Lung (tissue), 17 donors: ENCODE measurements at places on chromosomes 3 and 15.

- no peak for DNase-seq
Measured at GRCh38 chr15:89578146-89578545, 2.9 kb downstream of the TICRR start.

DNA sequence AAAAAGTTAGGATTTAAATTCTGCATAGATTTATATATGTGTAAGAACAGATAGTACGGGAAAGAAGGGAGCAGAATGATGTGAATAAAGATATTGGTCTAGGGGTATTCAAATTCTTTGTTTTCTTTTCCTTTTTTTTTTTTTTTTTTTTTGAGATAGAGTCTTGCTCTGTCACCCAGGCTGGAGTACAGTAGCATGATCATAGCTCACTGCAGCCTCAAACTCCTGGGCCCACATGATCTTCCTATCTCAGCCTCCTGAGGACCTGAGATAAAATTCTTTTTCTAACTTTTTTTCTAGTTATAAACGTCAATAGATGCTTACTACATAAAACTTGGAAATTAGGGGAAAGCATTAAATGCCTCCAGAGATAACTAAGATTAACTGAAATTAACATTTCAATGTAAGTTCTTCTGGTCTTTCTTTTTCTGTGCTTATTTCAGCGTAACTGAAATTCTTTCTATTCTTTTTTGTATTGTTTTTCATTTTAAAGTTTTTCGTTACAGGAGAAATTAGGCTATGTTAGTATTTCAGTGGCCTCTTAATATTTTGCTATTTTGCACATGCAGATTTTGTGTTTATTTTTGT lies 29.2 kb downstream of the UBE2Q2 start:
- DNase-seq: no peak

DNA sequence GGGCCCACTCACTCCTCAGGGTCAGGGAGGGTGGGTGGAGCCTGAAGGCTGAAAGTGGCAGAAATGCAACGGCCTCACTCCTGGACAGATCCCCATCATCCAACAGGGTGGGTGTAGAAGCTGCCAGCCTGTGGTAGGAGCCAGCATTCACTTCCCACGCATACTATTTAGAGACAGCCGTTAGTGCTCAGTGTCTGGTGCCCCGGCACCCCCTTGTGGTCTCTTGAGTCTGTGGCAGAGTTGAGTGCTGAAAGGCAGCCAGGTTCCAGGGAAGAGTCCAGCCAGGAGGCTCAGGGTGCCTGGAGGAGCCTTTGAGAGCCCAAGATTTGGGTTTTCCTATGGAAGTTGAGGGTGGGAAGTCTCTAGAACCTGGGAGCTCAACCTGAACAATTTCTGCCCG lies 2.1 kb upstream of the GNAT1 start:
- peak; percentile 90 for DNase-seq

GRCh38 chr3:54874816-54875556 lies 52.9 kb downstream of the LRTM1 start:
- no peak for DNase-seq

- peak; percentile 78 for DNase-seq
Measured at GRCh38 chr3:113211330-113212149, at the start of gene BOC. TSS of gene BOC (plus strand) at chr3:113211557. CDS start at chr3:113249803, 38,246 bp downstream.

- no peak for DNase-seq
Measured at GRCh38 chr3:36309092-36309491, 71.2 kb upstream of the STAC start.

DNA sequence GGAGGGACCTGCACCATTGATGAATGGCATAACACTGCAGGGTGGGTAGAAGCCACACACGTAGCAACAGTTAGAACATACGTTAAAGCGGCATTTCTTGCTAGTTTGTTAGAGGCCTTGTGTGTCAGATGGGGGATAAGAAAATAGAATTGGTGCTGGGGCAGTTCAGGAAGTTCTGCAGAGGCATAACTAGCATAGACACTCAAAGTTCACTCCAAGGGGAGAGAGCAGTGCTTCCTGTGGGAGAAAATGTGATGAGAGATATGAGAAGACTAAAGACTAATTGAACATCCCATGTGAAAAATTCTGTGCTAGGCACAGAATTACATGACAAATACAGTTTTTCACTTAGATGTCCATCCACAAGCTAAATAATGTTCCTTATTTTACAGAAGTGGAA lies 327.1 kb downstream of the ZNF621 start:
- DNase-seq: no peak

GRCh38 chr15:65893060-65893459 lies 23.8 kb downstream of the RAB11A start:
- DNase-seq: no peak

- no peak for DNase-seq
Measured at GRCh38 chr15:57323806-57324589, 52.3 kb upstream of the CGNL1 start.

- DNase-seq: no peak
Measured at GRCh38 chr3:128452120-128452519, 14.6 kb downstream of the DNAJB8 start.

- peak; percentile 65 for DNase-seq
Measured at GRCh38 chr15:43769584-43770228, 7.1 kb downstream of the ELL3 start.

- DNase-seq: no peak
Measured at GRCh38 chr3:192212979-192213378, 514.4 kb downstream of the FGF12 start.
